ENCODE measurements at places on chromosomes 13 and 19. TPM values are rescaled to one million over a fixed set of nuclear protein-coding genes. Genes with fewer than 3 reads are reported as not detected.
A peak's percentile ranks its signal among the peaks of the same experiment; 100 is the strongest.

GRCh38 chr13:46310066-46310465 lies 77.0 kb downstream of the RUBCNL start:
- H3K27ac ChIP-seq: no peak overlapping the region
- DNase-seq: no peak
- no peak overlapping the region for H3K4me3 ChIP-seq
- H3K4me1 ChIP-seq: peaks cover 7% of the 10 kb centered on the region
- H3K36me3 ChIP-seq: no peaks in the 10 kb centered on the region
- H3K27me3 ChIP-seq: no peaks in the 10 kb centered on the region

- no peak for DNase-seq
- no peaks in the 10 kb centered on the region for H3K27me3 ChIP-seq
- H3K36me3 ChIP-seq: peaks cover 19% of the 10 kb centered on the region
- no peaks in the 10 kb centered on the region for H3K4me1 ChIP-seq
- no peak within 1 kb of the TSS for H3K4me3 ChIP-seq
- peak within 1 kb of the TSS; percentile 23 for H3K27ac ChIP-seq
Observed at GRCh38 chr19:50790396-50790795, at the start of gene ACP4. TSS of gene ACP4 (plus strand) at chr19:50790415. CDS start at chr19:50790415, 0 bp downstream.

- H3K36me3 ChIP-seq: no peaks in the 10 kb centered on the region
- no peaks in the 10 kb centered on the region for H3K27me3 ChIP-seq
- H3K27ac ChIP-seq: no peak overlapping the region
- no peak overlapping the region for H3K4me3 ChIP-seq
Observed at GRCh38 chr19:23283925-23284324, 33.7 kb upstream of the ZNF724 start.

DNA sequence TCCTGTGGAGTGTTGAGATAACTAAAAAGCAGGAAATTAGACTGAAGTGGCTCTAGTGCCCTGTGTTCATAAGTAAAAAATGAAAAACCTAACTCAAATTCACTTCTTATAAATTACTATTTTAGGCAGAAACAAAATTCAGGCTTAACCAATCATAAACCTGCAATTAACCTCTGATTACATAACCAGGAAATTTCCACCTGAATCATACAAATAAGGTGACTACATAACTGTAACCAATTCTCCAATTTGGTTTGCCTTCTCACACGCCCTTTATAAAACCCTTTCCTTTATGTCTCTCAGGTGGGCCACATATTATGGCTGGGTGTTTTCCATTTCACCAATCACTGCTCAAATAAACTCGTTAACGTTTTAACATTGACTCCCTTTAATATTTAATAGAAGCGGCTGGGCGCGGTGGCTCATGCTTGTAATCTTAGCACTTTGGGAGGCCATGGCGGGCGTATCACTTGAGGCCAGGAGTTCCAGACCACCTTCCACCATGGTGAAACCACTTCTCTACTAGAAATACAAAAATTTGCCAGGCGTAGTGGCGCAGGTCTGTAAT lies 22.9 kb upstream of the ZNF724 start:
- H3K36me3 ChIP-seq: peaks cover 23% of the 10 kb centered on the region
- H3K4me3 ChIP-seq: peak overlapping the region; percentile 90
- no peak overlapping the region for H3K27ac ChIP-seq

DNA sequence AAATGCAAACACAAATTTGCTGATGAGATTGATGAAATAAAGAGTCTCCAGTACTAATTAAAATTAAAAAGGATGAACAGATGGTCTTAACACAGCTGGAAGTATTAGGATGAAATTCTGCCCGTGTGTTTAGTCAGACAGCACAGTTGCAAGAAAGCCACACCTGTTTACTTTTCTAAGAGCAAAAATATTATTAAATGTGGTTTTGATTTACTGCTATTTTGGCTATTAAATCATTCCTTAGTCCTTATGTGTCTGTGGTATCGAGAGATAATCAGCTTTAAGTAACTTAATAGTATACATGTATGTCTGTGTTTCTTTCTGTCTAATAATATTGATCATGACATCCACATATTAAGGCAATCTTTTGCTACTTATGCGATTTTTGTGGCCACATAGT lies 494.9 kb downstream of the GPC6 start:
- H3K4me1 ChIP-seq: peaks cover 2% of the 10 kb centered on the region
- no peak for DNase-seq
- no peaks in the 10 kb centered on the region for H3K27me3 ChIP-seq
- no peak overlapping the region for H3K27ac ChIP-seq

DNA sequence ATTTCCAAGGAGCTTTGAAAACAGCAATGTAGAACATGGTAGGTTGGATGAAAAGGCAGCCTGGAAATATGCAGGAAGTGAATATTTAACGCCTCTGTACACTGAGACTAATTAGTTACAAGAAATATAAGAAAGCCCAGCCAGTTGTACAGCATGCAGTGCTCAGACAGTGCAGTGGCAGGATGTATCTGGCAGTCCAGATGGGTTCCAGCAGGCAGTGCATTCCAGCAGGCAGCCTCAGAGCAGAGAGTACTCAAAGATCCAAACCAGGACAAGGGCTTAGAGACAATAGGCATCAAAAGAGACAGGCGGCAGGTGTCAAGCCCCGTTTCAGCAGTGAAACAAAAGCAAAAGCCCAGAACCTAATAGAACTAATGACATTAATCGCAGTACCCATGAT lies 2776.3 kb downstream of the PCDH9 start:
- H3K36me3 ChIP-seq: no peaks in the 10 kb centered on the region
- no peaks in the 10 kb centered on the region for H3K27me3 ChIP-seq
- H3K4me1 ChIP-seq: peaks cover 5% of the 10 kb centered on the region
- no peak overlapping the region for H3K4me3 ChIP-seq

DNA sequence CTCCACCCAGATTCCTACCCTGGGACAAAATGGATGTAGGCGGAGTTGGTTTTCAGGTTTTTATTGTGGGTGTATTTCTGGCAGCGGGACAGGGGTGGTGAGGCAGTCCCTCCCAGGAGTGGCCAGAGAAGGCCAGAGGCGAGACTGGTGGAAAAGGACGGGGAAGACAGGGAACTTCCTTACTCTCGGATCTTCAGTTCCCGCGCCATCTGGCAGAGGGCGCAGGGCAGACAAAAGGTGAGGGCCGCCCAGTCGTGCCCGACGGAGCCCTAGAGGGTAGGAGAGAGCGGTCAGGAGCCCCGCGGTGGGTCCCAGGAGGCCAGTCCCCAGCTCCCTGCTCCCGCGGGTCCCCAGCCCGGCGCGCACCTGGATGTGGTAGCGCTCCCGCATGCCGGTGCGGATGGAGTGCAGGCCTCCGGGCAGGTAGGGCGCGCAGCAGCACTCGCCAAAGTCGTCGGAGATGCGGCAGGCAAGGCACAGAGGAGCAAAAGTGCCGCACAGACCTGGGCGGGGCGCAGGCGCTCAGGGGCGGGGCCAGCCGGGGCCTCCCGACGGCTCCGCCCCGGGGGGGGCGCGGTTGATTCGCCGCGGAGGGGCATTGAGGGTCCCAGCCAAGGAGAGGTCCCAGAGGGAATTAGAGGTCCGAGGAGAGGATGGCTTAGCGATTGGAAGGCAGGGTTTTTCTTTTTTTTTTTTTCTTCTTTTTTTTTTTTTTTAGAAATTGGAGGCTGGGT lies 3.0 kb downstream of the CNFN start:
- H3K4me1 ChIP-seq: peaks cover 10% of the 10 kb centered on the region
- H3K27ac ChIP-seq: peak overlapping the region; percentile 69
- H3K27me3 ChIP-seq: peaks cover 30% of the 10 kb centered on the region
- peak overlapping the region; percentile 74 for H3K4me3 ChIP-seq
- peak; percentile 87 for DNase-seq

DNA sequence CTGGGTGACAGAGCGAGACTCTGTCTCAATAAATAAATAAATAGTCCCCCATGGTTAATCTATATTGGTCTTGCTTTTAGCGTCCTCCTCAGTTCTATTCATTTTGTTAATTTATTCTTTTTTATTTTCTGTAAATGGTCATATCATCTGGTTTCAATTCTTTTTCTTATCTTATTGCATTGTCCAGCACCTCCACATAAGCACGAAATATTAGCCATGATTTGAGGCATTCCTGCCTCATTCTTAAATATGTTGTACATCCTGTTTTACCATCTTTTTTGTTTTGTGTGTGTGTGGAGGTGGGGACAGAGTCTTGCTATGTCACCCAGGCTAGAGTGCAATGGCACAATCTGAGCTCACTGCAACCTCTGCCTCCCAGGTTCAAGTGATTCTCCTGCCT lies 24.6 kb upstream of the CCDC124 start:
- peaks cover 6% of the 10 kb centered on the region for H3K4me1 ChIP-seq
- H3K27ac ChIP-seq: no peak overlapping the region
- H3K4me3 ChIP-seq: no peak overlapping the region
- H3K27me3 ChIP-seq: no peaks in the 10 kb centered on the region
- no peak for DNase-seq

GRCh38 chr13:110546926-110547325 lies 14.6 kb downstream of the RAB20 start:
- peak overlapping the region; percentile 6 for H3K27ac ChIP-seq
- peaks cover 8% of the 10 kb centered on the region for H3K4me1 ChIP-seq
- H3K36me3 ChIP-seq: peaks cover 6% of the 10 kb centered on the region
- DNase-seq: peak; percentile 98
- H3K4me3 ChIP-seq: no peak overlapping the region

DNA sequence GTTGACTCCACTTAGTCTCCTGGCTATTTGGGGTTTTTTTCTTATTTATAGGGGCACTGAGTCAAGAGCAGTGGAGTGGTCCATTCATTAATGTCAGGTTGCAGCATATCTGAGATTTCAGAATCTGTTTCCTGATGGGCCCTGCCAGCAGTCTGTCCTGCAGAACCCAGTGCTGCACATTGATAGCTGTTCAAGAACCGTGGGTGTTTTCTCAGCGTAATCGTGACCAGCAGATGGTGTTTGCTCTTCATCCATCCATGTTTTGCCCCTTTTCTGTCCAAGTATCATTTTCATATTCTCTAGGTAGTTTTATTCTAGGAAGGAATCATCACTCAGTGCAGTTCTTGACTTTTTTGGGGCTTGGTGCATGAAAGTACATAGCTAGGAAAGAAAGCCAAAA lies 166.5 kb downstream of the ATP8A2 start:
- no peaks in the 10 kb centered on the region for H3K36me3 ChIP-seq
- no peaks in the 10 kb centered on the region for H3K27me3 ChIP-seq
- no peak for DNase-seq

DNA sequence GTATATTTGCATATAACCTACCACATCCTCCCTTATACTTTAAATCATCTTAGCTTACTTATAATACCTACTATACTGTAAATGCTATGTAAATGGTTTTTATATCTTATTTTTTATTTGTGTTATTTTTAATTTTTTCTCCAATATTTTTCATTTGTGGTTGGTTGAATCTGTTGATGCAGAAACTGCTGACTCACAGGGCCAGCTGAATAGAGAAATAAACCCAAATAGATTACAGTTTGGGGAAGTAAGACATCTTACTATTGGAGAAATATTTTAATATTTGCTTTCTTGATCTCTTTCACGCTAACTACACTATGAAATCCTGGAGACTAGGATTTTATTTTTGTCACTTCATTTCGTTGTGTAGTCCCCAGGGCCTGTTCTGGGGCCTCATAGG lies 7.1 kb downstream of the SMAD9 start:
- no peak overlapping the region for H3K4me3 ChIP-seq
- H3K27ac ChIP-seq: no peak overlapping the region
- H3K4me1 ChIP-seq: no peaks in the 10 kb centered on the region
- no peak for DNase-seq
- H3K36me3 ChIP-seq: no peaks in the 10 kb centered on the region
- no peaks in the 10 kb centered on the region for H3K27me3 ChIP-seq

DNA sequence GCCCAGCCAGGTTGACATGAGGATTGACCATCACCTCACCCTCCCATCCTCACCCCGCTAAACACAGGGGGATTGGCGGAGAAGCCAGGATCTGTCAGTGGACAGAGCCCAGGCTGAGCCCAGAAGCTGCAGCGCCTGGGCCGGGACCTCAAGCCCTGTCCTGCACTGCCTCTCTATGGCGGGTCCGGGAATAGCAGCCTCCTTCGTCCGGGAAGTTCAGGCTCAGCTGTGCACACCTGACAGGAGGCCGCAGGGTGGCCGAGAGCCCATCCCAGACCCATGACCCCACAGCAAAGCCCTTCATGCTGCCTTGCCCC lies 67.8 kb downstream of the SPACA7 start:
- no peak overlapping the region for H3K27ac ChIP-seq
- H3K36me3 ChIP-seq: no peaks in the 10 kb centered on the region
- no peak overlapping the region for H3K4me3 ChIP-seq
- peak; percentile 50 for DNase-seq

DNA sequence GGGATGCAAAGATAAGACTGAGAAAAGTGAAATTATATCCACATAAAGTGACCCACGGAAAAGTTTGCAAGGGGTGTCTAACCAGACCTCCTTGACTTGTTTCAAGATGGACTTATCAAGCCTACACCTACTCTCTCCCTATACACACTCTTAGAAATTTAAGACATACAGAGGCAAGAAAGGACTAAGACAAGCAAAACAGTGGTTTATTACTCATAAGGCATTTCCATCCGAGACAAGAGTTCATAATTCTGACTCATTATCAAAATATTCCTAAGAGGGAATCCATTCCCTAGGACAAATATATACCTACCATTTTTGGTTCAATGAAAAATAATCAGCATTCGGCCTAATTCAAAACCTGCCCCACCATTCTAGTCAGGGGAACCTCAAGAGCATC lies 232.6 kb upstream of the GPC6 start:
- H3K4me3 ChIP-seq: no peak overlapping the region
- H3K36me3 ChIP-seq: no peaks in the 10 kb centered on the region
- peak; percentile 22 for DNase-seq
- H3K4me1 ChIP-seq: peaks cover 8% of the 10 kb centered on the region

- H3K4me3 ChIP-seq: no peak overlapping the region
- no peak for DNase-seq
- H3K27ac ChIP-seq: no peak overlapping the region
- no peaks in the 10 kb centered on the region for H3K4me1 ChIP-seq
- no peaks in the 10 kb centered on the region for H3K36me3 ChIP-seq
- H3K27me3 ChIP-seq: peaks cover 10% of the 10 kb centered on the region
Observed at GRCh38 chr13:97135883-97136282, 86.2 kb upstream of the MBNL2 start.

- no peak overlapping the region for H3K27ac ChIP-seq
- no peaks in the 10 kb centered on the region for H3K4me1 ChIP-seq
- DNase-seq: no peak
- peaks cover 5% of the 10 kb centered on the region for H3K36me3 ChIP-seq
- H3K4me3 ChIP-seq: no peak overlapping the region
- H3K27me3 ChIP-seq: peaks cover 28% of the 10 kb centered on the region
Observed at GRCh38 chr19:35284153-35285094, 2.1 kb downstream of the HAMP start.

DNA sequence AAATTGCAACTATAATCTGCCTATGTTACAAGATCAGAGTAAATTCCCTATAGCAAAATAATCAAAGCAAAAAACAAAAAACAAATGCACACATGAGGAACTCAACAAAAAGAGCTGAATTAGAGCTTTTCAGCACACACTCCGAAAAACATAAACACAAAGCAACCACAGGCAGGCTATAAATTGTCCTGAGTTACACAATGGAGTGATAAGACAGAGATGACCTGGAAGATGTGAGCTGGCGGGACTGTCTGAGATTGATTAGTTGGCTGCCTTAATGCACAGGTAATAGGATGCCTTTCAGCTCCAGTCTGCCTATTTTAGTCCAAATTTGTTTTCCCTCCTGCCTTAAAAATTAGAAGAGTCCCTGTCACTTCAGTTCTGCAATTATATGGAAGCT lies 159.0 kb upstream of the FNDC3A start:
- H3K4me1 ChIP-seq: peaks cover 34% of the 10 kb centered on the region
- H3K36me3 ChIP-seq: no peaks in the 10 kb centered on the region
- no peak for DNase-seq
- H3K27me3 ChIP-seq: no peaks in the 10 kb centered on the region
- H3K27ac ChIP-seq: no peak overlapping the region
- no peak overlapping the region for H3K4me3 ChIP-seq

- no peaks in the 10 kb centered on the region for H3K36me3 ChIP-seq
- DNase-seq: no peak
- no peak overlapping the region for H3K4me3 ChIP-seq
- no peaks in the 10 kb centered on the region for H3K4me1 ChIP-seq
- H3K27me3 ChIP-seq: no peaks in the 10 kb centered on the region
Observed at GRCh38 chr13:113402471-113403254, 38.7 kb upstream of the GRTP1 start.

Gene PINLYP
- total RNA-seq: not detected

Gene ZNF560
- total RNA-seq: not detected

Gene IGFL3
- not detected for total RNA-seq

Gene ZNF136
- total RNA-seq: 4.3 TPM

Data from MCF 10A (cell line).